ENCODE measurements at places on chromosomes 3 and 15.

GRCh38 chr15:47003568-47003967, 713.7 kb upstream of the SEMA6D start:
- DNase-seq = no peak

- DNase-seq = no peak
These were observed 61.2 kb upstream of the DNAJC19 start for GRCh38 chr3:181050738-181051137.

GRCh38 chr3:130543322-130543721, 26.3 kb downstream of the COL6A6 start:
- DNase-seq = no peak

- no peak for DNase-seq
These were observed 53.0 kb upstream of the GSK3B start for GRCh38 chr3:120147072-120147871.

DNA sequence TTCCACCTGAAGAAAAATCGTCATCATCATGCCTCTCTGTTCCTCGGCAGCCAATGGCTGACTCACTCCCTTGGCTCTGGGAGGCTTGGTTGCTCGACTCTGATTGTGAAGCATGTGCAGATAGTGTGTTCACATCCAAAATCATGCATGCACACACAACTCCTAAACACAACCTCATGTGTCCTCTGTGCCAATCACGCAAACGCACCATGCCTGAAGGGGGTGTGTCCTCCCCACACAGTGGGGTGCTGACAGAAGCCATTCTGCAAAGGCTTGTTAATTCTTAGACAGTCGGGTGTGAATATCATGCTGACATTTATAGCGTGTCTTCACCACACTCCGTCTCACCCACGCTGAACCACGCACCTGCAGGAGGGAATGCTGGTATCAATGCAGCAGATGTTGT, 11.4 kb upstream of the CCDC174 start:
- DNase-seq = no peak

GRCh38 chr15:91032919-91033803, 10.8 kb upstream of the VPS33B start:
- no peak for DNase-seq

DNA sequence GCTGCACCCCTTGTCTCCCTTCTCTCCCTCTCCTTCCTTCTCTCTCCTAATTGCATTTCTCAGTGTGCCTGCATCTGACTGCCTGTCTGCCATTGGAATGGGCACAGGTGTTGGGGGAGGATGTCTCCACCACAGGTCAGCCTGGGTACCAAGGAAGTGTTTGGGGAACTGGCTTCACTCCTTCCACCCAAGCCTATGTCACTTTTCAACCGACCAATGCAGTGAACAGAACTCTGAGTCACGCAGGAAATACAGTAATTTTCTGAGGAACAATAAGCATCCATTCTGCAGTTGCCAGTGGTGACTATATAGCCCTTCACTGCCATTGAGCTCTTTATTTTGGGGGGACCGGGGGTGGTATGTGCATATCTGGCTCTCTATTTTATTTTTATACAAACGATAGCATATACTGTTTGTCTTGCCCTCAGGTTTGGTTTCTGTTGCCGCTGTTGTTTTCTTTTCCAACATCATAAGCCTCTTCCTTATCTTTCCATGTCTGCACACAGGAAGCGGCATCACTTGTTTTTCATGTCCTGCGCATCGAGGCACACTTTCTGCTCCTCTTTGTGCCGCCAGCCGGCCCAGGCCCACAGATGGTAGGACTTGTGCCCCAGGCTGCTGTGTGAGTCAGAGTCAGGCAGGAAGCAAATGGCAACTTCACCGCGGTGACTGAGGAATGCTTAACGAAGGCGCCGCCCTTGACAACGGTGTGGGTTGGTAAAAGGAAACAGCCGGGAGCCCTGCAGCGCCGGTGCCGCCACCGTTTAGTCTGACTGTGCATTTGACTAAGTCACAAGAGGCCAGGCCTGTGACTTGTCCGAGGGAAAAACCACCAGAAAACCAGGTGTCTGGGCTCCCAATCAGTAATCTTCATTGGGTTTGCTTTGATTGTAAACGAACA, 21.1 kb upstream of the CDCP1 start:
- peak; percentile 60 for DNase-seq

DNA sequence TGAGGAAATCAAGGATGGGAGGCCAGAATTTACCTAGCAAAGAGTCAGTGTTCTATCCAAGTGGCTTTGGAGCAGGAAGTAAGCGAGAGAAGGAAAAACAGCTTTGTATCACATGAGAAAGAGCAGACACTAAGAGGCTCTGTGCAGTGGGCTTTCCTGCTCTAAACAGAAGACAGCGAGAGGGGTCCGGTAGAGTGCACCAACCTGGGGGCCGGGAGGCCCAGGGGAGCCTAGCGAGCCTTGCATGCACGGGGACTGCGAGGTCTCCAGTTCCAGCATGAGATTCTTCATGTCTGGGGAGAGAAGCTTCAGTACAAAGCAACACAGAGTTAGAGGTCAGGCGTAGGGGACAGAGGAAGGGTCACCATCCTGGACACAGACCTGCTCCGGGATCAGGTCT, 33.5 kb downstream of the COLQ start:
- DNase-seq = no peak

DNA sequence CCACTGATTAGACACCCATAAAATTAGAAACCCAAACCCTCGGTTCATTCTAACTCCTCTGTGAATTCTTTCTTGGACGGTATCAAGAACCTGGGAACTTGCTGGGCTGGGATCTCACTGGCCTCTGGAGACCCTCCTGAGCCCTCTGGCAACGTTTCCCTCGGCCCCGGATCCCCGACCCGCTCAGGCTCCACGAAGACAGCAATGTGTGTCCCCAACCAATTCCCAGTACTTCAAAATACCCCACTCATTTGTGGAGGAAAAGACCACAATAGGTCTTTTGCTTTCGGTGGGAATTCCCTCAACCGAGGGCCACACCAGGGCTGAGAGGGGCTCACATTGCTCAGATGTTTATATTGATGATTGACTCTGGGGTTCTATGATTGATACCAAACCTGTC, 117.9 kb upstream of the PRR20G start:
- DNase-seq = no peak

DNA sequence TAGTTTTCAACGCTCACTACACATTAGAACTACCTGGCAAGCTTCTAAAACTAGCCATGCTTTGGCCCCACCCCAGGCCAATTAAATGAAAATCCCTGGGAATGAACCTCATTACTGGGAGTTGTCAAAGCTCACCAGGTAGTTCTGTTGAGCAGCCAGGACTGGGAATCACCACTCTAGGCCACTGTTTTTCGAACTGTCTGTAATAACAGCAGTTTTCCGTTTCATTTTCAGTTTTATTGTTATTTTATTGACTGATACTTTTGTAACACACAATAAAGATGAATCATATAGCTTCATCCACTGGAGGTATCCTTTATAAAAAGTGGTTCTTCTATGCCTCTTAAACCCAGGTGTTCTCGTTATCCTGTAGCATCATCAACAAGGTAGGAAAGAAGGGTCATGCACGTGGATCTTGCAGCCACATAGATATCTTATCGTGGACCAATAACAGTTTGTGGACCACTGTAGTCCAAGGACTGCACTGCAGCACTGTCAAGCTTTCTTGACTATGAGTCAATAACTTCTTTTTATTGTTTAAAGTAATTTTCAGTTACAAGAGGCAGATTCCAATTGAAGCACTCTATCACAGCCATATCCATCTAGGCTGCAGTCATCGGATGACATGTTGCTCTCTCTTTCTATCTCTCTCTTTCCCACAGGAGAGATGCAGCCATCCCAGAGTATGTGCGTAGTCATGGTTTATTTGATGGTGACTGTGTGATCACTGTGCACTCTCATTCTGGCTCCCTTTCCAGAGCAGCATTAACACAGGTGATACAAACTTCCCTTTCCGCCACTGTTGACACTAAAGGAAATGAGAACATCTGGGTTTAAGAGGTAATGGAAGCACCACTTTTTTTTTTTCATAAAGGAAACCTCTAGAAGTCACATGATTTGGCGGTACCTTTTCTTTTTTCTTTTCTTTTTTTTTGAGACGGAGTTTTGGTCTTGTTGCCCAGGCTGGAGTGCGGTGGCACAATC, 39.0 kb upstream of the BLM start:
- no peak for DNase-seq

DNA sequence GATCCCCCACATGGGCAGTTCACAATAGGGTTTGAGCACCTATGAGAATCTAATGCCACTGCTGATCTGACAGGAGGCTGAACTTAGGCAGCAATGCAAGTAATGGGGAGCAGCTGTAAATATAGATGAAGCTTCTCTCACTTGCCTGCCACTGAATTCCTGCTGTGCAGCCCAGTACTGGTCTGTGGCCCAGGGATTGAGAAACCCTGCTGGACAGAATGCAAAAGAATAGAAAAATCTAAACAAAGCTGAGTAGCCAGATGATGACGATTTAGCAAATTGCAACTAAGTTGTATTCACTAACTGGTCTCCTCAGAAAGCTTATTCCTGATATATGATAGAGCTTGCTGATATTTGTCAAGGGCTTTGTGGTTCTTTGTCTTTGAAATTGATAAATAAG, 34.3 kb upstream of the APH1B start:
- DNase-seq = no peak

DNA sequence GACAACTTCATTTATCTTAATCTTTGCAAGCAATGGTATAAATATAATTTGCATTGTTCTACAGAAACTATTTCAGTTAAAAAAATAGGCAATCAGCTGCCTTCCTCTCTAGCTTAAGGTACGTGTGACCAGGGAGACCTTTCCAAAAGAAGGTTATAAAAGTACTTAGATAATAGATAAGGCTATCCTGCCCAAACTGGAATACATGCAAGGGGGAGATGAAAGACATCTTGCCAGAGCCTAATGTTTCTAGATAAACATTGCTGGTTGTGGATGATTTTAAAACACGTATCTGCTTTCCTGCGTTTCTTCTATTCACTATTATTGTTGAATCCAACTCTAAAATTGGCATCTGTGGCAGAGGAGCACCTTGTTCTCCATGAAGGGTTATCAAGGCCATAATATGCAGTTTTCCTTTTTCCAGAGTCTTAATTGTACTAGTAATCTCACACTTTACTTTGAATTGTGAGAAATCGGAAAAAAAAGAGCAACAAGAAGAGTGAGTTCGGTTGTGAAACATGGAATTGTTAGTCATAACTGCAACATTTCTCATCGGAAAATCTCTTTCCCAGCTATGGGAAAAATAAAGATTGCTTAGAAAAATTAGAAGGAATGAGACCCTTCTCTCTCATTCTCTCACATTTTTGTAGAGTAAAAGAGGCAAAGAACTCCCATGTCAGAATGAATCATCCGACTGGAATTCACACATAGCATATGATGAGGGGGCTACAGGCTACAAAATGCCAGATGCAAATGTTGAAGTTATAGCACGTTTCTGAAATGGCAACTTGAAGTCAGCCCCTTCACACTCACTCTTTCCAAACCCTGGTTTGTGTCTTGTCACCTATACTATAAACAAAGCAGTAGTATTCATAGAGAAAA, 936.1 kb upstream of the NR2F2 start:
- peak; percentile 66 for DNase-seq

- no peak for DNase-seq
These were observed 54.7 kb downstream of the CORO2B start for GRCh38 chr15:68633231-68634121.

- peak; percentile 90 for DNase-seq
These were observed at the start of gene SLC6A6 for GRCh38 chr3:14402304-14402811. SLC6A6 (plus strand) TSS chr3:14402606; CDS start chr3:14443635, 41,029 bp downstream.

- no peak for DNase-seq
These were observed 74.5 kb downstream of the LSM3 start for GRCh38 chr3:14253022-14253706.

DNA sequence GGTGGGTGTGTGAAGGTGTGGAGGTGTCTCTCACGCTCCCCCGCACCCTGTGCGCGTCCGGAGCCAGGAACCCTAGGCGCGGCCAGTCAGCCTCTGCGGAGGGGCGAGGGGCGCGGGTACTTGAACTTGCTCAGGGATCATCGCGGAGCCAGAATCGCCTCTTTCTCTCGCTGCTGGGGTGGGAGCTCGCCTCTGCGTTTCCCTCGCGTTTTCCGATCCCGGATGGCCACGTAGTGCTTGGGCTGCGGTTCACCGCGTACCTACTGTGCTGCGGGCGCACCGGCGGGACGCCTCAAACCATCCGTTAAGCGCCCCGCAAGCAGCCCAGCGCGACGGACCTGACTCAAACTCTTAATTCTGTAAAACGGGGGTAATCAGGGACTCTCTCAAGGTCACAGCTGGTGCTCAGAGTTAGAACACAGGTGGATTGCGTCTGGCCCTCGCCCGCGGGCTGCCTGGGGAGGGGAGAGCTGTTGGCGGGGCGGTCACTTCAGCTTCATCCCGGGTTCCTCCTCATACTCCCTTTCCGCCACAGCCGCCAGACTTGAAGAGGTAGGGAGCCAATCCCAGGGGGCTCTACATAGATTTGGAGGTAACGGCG, 686 bp downstream of the MYRIP start:
- DNase-seq = no peak

- DNase-seq = no peak
These were observed 780 bp upstream of the P4HTM start for GRCh38 chr3:48989126-48989795.

GRCh38 chr15:33506781-33507296, 196.1 kb downstream of the RYR3 start:
- DNase-seq = no peak

DNA sequence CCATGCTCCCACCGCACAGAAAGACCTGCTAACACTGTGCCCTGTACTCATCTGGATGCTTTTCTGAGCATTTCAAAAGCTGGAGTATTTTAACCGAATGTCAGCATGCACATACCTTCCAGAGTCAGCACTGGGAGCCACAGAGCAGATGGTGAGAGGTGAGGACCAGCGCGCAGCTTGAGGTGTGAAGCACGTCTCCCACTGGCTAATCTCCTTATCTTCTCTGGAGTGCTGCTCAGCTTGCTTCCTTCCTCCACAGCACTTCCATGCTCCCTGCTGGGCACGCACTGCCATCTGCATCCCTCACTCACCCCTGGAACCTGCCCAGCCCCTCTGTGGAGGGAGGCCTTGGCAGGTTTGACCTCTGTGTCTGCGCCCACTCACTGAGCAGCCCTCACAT, at the start of gene GNB5:
TSS of gene GNB5 (minus strand) at position 186 of the 400 bp plus-strand sequence. CDS start 6,716 bp downstream, outside the sequence.
- no peak for DNase-seq

DNA sequence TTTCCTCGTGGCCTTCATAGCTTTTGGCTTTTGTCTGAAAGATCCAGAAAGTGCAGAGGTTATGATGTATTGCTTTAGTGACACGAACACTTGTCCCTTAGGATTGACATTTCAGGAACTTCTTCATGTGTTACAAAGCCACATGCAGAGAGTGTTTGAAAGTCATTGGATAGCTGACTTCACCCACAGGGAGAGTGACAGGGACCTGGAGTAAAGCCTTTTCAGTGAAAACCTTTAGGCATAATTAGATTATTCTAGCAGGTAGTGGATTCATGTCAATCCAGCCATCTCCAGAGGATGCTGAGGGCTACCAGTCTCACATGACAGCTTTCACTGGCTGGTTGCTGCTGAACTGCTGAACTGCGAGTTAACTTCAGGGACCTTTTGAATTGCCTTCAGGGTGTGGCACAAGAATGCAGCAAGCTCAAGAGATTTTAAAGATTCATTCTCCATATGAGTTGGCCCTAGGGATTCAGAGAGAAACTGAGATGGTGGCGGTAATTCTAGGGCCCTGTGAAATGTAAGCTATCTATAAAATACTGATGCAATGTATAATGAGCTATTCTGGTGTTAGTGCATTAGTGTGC, 267.0 kb upstream of the GOLIM4 start:
- DNase-seq = no peak

GRCh38 chr3:195876297-195877064, 31.9 kb downstream of the TNK2 start:
- DNase-seq = no peak

- peak; percentile 43 for DNase-seq
These were observed 45.9 kb upstream of the THUMPD3 start for GRCh38 chr3:9316881-9317361.
